ENCODE measurements at places on chromosomes 11 and 22. TPM values are rescaled to one million over a fixed set of nuclear protein-coding genes. Genes with fewer than 3 reads are reported as not detected.

DNA sequence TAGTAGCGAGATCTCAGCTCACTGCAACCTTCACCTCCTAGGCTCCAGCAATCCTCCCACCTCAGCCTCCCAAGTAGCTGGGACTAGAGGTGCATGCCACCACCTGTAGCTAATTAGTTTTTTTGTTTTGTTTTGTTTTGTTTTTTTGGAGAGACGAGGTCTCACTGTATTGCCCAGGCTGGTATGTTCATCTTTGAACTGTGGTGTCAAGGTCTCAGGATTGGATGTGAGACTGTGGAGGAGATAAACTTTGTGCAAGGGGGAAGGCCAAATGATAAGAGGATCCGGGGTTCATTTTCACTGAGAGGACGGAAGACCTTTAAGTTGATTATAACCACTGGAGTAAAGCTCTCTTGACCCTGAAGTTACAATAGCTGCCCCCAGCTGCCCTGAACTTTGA lies 8.9 kb downstream of the SEC14L2 start:
- DNase-seq: no peak

- DNase-seq: no peak
These were observed 8.0 kb upstream of the TSPAN18 start for GRCh38 chr11:44718612-44719390.

GRCh38 chr11:662689-663274 lies 25.7 kb downstream of the DRD4 start:
- no peak for DNase-seq

- no peak for DNase-seq
These were observed 81.0 kb downstream of the BUD13 start for GRCh38 chr11:116691771-116692177.

GRCh38 chr11:3831378-3832239 lies 9.2 kb downstream of the RHOG start:
- DNase-seq: no peak

DNA sequence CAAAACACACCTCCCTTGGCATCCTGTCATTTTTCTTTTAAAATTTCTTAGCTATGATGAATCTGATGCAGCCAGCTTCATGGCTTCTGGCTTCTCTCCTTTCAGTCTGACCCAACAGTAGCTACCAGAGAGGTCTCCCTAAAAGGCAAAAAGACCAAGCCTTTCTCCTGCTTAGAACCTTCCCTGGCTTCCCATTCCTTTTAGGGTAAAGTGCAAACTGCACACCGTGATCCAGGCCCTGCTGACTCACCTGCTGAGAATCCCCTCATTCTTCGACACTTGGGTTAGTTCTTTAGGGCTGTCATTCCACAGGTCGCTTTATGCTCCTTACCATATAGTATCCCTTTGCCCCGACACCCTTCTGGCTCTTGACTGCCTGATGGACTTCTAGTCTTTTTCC lies 362.4 kb downstream of the MIAT start:
- no peak for DNase-seq

DNA sequence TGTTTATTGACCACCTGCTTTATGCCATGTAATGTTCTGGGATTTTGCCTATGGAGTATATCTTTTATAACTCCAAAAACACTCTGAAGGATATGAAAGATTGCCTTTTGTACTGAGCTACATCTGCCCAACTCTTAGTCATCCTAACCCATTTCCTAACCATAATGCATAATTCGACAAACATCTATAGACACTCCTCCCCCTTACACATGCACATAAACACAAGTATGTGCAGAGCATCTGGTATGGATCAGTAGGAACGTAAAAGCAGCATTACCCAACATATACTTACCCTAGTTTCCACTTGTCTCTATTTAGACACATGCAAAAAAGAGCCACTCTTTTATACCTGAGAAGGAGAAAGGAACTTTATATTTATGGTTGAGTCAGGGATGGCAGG lies 272.8 kb downstream of the FAM76B start:
- DNase-seq: no peak

DNA sequence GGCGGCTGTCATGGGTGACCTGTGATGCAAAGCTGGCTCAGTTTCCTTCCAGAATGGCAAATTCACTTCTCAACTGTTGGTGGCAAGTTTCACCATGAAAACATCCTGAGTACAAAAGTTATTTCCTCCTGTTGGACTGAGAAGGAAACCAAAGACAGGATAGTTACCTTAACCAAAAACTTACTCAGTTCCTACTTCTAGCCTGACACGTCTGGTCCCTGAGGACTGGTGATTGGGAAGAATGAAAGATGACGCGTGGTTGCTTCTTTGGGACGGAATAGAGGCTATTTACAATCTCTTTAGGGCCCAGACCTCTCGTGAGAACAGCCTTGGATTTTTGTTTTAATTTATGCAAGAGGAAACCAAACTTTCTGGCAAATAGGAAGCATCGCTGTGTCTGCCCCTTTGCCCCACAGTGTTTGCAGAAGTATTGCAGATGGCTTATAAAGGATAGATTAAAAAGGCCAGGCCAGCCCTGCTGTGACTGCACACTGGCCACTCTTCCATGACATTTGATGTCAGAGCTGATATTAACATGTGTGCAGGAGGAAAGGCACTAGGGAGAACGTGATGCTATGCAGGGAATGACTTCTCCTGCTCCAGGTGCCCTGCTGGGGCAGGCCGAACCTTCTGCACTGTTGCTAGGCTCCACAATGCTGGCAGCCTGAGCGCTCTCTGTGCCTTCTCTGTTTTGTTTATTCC lies 7.6 kb downstream of the VPS26B start:
- DNase-seq: no peak

DNA sequence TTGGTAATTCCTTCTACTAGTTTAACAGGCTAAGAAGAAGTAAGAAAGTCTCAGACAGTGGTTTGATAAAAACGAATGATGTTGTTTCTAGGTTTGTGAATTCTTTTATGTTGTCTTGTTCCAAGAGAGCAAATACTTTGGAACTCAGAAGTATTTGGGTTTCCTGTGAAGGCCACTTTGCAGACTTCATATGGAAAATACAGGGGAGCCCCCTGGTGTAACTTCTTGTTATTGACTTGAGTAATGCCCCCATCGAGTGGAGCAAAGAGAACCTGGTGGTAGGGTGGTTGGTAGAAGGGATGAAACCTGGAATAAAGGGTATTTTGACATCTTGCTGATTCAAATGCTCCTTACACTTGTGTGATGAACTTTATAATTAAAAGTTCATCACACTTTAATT lies 40.0 kb upstream of the PTH start:
- DNase-seq: no peak

DNA sequence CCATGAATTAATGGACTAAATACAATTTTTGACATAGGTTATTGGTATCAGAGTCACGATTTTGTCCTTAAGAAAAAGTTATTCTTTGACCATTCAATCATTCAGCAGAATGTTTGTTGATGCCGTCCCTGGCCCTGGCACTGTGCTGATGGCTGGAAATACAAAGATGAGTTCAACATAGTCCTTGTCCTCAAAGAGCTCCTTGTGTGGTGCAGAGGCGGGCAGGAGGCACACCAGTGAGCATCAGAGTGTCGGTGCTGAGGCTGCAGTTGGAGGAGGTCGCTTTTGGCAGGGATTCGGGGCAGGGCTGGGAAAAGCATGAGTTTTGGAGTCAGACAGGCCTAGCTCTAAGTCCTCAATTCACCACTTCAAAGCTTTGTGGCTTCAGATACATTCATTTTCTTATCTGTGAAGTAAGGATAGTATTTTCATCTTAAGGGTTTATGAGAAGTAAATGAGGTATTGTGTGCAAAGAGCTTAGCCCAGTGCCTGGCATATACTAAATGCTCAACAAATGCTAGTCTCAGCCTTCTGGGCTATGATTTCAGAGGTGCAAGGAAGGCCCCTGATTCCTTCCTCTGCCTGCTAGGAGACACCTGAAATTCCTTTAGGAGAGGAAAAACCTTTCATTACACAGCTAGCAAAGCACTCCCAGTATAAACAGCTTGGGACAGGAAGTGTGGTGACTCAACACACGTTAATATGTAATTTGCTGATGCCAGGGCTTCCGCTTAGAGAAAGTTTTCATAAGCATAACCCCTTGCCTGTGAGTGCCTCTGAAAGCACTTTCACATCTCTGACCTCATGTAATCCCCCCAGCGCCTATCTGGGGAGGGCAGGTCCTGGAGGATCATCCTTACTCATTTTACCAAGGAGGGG lies 113.8 kb downstream of the NECTIN1 start:
- DNase-seq: no peak

GRCh38 chr22:40443732-40444131 lies 73.3 kb downstream of the SGSM3 start:
- DNase-seq: no peak

DNA sequence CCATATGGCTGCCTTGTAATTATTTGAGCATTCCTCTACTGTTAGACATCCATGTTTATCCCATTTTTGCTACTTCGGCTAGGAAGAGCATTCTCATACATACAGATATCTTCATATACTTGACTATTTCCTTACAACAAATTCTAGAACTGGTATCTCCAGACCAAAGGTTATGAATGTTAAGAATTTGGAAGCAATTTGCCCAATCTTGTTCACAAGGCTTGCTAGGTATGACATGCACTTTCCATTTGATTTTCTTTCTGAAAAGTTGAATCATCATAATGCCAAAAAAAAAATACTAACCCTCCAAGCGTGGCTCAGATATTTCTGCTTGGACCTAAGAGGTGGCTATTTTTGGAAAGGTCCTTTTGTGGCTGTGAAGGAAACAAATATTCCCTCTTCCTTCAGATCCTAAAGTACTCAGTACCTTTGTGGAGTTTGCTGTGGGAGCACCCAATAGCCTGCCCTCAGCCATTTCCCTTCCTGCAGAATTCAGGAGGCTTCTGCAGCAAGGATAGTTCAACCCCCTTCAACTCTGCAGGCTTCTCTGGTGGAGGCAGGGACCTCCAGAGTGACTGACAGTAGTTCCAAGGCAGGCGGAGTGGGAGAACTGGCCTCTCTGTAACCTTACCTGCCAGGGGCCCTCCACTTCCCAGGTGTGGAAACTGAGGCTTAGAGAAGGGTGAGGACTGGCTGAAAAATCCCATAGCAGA lies 22.0 kb upstream of the CPT1A start:
- DNase-seq: no peak

GRCh38 chr22:49962751-49963646 lies 2.4 kb downstream of the PIM3 start:
- DNase-seq: peak; percentile 76

GRCh38 chr22:43342347-43343261 lies 568 bp downstream of the SCUBE1 start:
- no peak for DNase-seq

DNA sequence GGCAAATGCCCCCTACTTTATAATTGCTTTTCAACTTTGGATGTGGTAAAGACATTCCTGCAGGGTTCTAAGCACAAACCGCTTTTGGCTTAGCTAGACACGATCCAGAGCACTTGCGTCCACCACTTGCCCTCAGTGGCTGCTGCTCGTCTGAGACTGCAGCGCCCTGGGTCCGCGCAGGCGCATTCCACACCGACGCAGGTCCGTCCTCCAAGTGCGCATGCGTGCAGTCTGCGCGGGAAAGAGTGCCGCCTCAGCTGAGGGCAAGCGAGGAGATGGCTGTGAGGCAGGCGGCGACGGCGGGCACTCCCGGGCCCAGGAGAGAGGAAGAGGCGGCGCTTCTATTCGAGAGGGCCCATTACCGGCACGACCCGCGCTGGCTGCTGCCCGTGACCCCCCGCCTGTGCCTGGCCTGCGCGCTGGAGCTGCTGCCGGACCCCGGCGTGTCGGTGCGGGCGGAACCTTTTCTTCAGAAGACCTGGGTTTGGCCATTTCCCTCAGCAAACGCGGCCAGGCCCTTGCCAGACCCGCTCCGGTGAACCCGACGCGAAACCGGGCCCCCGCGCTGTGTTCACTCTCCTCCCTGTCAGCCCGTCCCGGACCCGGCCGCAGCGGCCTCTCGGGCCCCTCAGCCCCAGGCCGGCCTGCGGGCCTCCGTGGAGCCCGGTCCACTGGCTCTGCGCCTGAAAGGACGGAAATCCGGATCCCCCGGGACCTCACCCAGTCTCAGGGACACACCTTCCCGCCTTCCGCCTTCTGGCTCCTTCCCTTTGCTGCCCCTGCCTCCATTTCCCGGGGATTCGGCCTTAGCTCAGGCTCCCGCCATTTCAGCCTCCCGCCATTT lies at the start of gene MEI1:
TSS of gene MEI1 (plus strand) at position 240 of the 844 bp plus-strand sequence. CDS start at position 276, 36 bp downstream.
- DNase-seq: peak; percentile 90

- no peak for DNase-seq
These were observed 1.1 kb upstream of the C11orf65 start for GRCh38 chr11:108468478-108468864.

DNA sequence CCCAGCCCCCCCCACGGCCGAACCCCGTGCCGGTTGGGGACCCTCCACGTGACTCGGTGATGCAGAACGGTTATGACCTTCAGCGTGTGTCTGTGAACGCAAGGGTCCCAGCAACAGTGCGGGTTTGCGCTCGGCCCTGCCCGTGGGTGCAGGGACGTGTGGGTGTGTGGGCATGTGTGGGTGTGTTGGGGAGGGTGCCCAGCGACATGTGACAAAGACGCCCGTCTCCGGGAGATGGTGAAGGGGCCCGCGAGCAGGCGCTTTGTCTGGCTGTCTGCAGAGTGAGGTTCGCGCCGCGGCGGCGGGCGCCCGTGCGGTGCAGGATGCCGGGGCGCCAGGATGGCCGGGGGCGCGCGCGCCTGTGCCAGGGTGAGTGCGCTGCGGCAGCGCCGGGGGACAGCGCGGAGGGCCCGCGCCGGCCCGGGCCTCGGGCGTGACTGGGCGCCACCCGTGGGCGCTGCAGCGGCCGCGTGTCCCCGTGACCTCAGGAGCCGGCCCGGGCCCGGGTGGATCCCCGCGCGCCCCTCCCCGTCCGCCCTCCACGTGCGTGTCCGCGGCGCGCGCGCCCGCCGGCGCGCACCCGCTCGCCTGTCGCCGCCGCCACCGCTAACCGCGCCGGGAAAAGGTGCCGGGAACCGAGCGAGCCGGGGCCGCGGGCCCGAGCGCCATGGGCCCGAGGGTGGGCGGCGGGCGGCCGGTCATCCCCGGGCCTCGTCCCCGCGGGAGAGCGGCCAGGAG lies at the start of gene LRFN4:
TSS of gene LRFN4 (plus strand) at position 569 of the 738 bp plus-strand sequence. CDS start 681 bp downstream, outside the sequence.
- DNase-seq: no peak

DNA sequence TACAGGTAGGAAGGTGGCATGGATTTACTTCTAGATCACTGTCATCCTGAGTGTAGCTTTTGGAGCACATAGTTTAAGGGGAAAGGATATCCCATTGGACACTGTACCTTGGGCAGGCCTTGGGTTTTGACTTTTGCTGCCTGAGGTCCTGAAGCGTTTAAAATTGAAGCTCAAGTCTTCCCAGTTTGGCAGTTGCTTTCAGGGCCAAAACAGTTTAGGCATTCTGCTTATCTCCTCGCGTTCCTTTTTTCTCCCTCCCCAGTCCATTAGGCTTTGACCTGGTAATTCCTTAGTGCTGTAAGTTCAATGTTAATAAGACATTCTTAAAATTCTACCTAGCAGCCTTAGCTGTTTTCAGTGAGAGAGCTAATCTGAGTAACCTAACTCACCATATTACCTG lies 35.7 kb downstream of the CSTF3 start:
- no peak for DNase-seq

GRCh38 chr11:29227811-29228210 lies 789.0 kb downstream of the KCNA4 start:
- no peak for DNase-seq

HIC2 gene
- total RNA-seq: 1.9 TPM

TPBGL gene
- total RNA-seq: 0.08 TPM

TMEM191C gene
- 1.7 TPM for total RNA-seq

CRYBB3 gene
- total RNA-seq: not detected

SCGB1D2 gene
- not detected for total RNA-seq

HBE1 gene
- not detected for total RNA-seq

MAPK8IP2 gene
- total RNA-seq: 0.48 TPM

TBX10 gene
- total RNA-seq: not detected

SEPTIN3 gene
- not detected for total RNA-seq

SEZ6L gene
- 0.65 TPM for total RNA-seq

SPDYC gene
- not detected for total RNA-seq

C11orf87 gene
- 0.03 TPM for total RNA-seq

OOSP3 gene
- total RNA-seq: not detected

Data from cardiac septum (tissue), 1 donor.